ENCODE measurements at places on chromosomes 7 and 10.

GRCh38 chr7:120725376-120726039 lies 132.4 kb downstream of the TSPAN12 start:
- no peak for DNase-seq

- DNase-seq = no peak
Observed at GRCh38 chr7:187227-187927, 5.0 kb upstream of the FAM20C start.

DNA sequence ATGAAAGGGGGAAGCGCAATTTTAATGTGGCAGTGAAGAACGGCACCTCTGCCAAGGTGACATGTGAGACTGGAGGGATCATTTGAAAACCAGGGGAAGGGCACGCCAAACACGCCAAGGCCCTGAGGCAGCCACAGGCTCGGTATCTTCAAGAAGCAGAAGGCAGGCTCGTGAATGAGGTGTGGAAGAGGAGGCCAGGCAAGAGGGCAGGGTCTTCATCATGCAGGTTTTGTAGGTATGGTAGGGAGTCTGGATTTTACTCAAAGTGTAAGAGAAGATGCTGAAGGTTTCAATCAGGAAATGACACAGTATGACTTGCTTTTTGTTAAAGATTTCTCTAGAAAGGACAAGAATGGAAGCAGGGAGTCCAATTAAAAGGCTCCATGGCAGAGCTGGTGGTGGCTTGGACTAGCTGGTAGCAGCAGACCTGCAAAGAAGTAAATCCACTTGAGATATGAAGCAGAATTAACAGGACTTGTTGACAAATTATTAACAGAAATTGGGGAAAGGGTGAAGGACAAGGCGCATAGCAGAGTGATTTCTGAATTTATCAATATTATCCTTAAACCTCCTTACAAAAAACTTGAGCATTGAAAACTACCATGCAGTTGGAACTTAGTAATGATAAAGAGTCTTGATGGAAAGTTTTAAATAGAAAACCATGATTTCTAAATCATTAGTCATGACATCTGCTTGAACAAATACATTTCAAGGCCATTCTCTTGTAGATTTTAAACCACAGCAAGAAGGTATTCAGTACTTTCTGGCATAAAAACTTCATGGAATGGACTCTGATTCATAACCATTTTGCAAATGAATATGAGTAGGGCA lies 70.4 kb downstream of the COA1 start:
- DNase-seq = peak; percentile 45

GRCh38 chr10:118595598-118596425 lies at the start of gene PRLHR:
Gene PRLHR (minus strand): TSS chr10:118595648. CDS start chr10:118595244, 404 bp downstream.
- no peak for DNase-seq

- no peak for DNase-seq
Observed at GRCh38 chr10:2936816-2937215, 130.5 kb upstream of the PFKP start.

GRCh38 chr7:148253629-148254028 lies 336.9 kb upstream of the C7orf33 start:
- DNase-seq = no peak

DNA sequence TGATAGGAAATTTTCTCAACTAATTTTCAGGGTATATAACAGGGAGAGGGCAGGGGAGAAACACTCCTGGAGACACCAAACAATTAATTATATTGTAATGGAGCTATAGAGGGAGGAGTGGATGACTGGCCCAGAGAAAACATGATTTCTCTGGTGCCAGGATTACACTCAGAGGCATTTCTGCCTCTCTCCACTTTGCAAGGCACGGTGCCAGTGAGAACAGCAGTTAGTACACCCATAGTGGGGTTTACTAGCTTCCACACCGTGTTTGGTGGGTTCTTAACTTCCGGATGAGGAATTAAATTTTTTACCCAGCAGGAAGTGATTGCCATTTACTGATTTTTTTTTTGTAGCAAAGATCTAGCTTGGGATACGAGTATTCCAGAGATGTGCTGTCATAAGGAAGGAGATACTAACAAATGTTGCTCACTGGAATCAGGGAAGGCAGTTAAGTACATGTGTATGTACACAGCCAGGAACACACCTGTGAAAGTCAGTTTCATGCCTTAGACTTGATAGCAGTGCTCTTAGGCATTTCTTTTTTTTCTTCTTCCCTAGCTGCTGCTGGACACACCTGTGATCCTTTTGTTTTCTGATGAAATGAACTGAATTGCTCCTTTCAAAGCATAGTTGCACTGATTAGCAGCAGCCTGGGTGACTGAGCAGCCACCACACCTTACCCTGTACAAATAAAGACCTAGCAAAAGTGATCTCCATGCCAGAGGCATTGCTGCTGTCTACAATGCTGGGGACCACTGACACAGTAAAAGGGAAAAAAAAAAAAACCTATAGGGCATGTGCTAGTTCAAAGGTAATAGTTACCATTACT lies 58.1 kb downstream of the POLL start:
- DNase-seq = no peak

DNA sequence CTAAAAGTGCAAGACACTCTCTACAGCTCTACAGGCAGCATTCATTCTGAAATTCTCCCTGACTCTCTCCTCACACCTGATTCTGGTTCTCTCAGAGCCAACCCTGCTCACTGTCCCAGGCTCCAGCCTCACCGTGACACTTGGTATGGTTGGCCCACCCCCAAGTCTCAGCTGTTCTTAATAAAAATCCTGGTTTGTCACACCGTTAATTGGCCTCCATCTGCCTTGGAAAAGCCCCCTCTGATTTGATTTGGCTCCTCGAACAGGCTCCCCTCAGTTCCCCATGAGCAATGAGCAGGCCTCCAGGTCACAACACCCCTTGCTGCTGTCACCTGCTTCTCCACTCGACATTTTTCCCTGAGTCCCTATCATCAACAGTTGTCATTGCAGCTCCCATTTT lies 507.3 kb upstream of the AUTS2 start:
- DNase-seq = no peak

- no peak for DNase-seq
Observed at GRCh38 chr7:378041-378420, 88.1 kb downstream of the FOXL3 start.

DNA sequence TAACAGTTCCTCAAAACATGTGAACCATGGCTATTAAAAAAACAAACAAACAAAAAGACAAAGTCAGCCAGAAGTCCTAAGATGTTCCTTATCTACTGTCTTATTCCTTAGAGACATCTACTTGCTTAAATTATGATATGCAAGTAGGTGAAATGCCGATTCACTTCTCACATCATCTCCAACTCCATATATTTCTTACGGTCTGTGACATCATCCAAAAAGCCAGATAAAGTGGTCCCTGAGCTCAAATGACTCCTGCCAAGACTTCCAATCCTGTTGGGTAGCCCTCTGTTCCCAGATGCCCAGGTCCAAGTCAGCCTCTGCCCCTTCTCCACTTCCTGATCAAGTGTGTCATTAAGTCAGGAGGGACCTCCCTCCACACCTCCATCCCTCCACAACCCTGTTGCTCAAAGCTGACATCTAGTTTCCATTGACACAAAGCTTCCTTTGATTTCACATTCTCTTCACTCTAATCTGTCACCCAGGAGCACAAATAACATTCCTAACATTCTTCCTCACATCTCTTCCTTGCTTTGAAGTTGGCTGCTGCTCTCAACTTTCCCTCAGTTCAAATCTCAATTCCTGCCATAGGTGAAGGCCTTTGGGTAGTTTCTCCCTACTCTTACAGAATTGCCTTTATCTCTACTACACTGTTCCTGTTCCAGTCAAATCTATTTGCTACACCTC lies 56.1 kb upstream of the PDLIM1 start:
- DNase-seq = no peak

- DNase-seq = no peak
Observed at GRCh38 chr10:112307358-112308124, 24.3 kb downstream of the TECTB start.

DNA sequence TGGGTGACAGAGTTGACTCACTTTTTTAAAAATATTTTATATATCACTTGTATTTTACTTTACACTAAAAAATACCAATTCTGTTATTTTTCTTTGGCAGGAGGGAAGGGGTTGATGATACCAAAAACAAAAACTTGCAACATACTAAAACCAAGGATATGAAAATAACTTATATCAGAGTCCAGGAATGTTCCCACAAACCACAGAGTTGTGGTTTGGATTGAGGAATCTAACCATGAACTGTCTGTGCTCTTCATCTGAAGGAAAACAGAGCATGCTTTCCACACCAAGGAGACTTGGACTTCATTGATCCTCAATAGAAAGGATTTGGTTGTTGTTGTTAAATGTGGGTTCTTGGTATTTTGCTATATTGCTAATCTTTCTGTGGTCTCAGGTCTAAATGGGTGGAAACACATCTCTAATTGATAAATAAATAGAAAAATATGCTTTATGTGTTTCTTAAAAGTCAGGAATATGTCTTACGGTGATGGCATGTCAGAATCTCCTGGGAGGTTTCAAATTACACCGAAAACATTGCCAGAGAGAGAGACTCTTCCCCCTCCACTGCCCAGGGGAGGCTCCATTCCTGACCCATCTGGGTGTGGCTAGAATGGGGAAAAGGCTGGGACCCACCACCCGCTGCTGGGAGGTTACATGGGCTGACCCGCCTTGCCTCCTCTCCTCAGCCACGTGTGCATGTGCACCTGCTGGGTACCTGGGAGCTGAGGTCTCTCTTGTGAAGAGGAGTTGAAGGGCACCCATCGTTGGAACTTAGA lies 46.9 kb upstream of the STK17A start:
- DNase-seq = no peak

GRCh38 chr10:127358337-127358736 lies 161.9 kb upstream of the INSYN2A start:
- no peak for DNase-seq

DNA sequence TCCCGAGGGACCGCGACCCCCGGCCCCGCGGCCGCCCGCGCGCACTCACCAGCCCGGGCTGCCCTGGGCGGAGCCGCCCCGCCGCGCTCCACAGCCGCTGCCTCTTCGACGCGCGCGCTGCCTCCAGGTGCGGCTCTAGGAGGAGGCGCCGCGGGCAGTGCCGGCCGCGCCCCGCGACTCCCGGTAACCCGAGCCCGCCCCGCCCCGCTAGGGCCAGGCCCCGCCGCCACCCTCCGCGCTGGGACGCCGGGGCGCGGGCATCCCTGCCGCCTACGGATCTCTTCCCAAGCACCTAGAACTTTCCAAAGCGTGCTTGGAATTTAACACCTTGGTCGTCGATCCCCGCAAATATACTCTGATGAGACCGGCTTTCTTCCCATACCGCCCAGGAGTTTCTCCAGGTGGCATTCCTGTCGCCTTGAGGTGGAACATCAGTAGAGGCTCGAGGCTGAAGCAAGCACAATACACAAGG lies at the start of gene SLC26A5:
SLC26A5 (minus strand) TSS at position 159 of the 472 bp plus-strand sequence. CDS start 24,693 bp downstream, outside the sequence.
- DNase-seq = no peak

DNA sequence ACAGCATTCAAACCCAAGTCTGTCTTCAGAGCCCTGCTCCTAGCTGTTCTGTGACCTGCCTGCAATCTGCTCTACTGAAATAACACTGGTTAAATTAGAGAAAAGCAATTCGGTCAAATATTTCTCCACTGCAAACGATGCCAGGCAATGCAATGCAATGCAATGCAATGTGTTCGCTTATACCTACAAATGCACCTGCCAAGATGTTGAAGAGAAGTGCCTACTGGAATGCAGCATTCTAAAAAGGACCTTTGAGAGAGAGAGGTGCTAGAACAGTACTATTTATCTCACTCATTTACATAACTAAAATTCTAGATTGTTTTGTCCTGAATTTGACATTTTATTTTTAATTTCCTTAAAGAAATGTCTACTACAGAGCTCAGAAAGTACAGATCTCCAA lies 157.3 kb upstream of the CDK1 start:
- no peak for DNase-seq

DNA sequence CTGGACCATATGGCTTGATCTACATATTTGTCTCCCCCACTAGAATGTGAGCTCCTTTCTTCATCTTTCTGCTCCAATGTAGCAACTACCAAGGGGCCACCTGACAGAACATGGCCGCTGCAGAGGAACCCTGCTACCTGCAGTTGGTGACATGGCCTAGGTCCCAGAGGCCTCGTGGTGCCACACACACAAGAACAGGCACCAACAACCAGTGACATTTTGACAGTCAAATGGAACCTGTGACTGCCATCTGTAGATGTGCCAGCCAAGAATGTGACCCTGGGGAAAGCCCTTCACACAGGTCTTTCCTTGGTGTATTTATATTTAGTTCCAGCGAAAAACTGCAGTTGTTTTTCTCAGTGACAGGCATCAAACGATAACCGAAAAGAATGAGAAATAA lies 67.9 kb upstream of the ANKRD1 start:
- DNase-seq = no peak

DNA sequence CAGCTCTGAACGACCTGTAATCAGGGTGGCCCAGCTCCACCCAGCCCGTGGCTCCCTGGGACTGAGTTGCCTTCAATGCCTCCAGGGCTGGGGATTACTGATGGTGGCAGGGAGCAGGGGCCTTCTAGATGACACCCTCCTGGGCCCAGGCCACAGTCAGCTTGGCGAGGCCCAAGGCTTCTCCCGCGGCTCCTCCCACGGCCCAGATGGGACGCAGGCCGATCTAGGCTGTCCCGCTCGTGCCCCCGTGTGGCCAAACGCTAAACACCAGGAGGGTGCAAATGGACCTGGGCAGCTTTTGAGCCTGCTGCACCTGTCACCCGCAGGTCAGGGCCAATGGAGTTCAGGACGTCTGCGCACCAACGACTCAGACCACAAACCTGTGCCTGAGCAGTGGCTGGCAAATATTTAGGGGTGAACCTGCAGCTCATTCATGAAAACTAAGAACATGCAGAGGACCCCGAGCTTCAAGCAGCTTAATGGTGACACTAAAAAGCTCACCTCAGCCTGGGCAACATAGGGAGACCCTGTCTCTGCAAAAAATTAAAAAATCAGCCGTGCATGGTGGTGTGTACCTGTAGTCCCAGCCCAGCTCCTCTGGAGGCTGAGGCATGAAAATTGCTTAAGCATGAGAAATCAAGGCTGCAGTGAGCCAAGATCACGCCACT lies 43.2 kb downstream of the ASB13 start:
- peak; percentile 71 for DNase-seq

Measured in stimulated activated naive CD4-positive, alpha-beta T cell treated with Interleukin-2 at 50 U/mL for 16 hours (primary cell).